ENCODE measurements at places on chromosomes 11 and 22.

DNA sequence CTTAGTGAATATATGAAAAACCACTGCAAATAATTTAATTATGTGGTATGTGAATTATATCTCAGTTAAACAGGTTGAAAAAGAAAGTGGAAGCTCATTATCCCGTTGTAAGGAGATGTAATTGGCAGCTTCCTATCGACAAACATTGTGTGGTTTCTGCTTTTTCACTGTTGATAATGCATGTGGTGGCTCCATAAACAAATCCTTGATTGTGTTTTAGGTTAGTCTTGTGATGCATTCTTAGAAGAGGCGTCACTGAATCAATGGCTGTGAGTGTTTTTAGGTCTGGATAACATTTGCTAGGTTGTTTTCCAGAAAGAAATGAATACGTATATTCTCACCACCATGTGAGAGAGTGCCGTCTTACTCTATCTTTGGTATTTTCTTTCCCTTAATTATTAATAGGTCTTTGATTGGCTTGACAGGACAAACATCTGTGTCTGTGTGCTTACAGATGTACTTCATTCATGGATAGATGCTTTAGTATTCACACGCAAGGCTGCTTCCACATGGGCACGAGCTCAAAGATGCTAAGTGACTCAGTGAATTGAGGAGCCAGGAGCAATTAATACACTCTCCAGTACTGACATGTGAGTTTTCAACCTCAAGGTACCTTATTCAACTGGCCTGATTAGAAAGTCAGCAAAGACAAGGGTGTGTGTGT, 166.7 kb downstream of the TBC1D22A start:
- peak; percentile 38 for DNase-seq

DNA sequence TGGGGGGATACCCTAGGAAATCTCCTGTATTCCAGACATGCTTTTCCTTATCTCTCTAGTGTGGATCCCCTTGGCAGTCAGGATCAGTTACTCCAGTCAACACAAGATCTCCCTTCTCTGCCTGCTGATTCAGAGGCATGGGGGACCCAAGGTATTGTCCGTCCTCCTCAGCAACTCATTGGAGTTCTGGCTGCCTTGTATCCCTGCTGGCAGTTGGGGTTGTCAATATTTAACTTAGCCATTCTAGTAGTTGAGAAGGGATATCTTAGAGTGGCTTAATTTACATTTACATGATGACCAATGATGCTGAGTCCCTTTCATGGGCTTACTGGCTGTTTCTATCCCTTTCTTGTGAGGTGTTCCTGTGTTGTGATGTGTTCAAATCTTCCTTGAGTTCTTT, 74.2 kb downstream of the GRK3 start:
- DNase-seq: no peak

DNA sequence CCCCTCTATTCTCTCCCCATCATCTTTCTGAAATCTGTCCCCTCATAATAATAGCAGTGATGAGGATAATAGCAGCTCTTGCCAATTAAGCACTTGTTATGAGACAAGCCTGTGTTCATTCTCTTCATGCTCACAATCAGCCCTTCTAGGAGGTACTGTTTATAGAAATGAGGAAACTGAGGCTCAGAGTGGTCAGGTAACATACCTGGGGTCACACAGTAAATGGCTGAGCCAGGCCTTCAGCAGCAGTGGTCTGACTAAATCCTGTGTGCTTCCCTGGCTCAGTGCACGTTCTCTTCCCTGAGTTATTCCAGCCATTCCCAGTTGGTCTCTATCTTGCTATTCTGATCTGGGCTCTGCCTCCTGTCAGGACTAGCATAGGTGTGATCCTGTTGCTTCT, 3.8 kb upstream of the CNIH2 start:
- no peak for DNase-seq

DNA sequence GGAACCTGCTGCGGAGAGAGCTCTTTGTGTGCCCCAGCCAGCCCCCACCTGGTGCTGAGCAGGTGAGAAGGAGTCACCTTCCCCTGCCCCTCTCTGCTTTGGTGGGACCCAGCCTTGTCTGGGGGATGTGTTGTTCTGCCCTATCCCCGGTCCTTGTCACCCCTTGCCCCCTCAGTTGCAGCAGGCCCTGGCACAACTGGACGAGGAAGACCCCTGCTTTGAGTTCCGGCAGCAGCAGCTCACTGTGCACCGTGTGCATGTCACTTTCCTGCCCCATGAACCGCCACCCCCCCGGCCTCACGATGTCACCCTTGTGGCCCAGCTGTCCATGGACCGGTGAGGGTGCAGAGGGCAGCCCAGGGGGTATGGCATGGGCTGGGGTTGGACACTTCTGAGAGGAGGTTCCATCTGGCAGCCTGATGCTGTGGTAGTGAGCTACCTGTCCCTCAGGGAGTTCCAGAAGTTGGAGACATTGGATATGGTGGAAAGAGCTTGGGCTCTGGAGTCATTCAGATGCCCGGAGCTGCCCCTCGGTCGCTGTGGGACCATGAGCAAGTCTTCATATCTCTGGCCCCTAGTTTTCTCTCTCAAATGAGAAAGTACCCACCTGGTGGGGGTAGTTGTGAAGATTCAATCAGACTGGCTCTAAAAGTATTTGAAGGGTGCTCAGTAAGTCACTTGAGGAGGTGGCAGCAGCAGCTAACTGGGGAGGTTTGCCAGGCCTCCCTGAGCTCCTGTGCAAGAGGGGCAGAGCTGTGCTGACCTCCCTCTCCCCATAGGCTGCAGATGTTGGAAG, 4.3 kb downstream of the LARGE2 start:
- no peak for DNase-seq

GRCh38 chr11:88447281-88447680, 109.7 kb upstream of the CTSC start:
- no peak for DNase-seq

DNA sequence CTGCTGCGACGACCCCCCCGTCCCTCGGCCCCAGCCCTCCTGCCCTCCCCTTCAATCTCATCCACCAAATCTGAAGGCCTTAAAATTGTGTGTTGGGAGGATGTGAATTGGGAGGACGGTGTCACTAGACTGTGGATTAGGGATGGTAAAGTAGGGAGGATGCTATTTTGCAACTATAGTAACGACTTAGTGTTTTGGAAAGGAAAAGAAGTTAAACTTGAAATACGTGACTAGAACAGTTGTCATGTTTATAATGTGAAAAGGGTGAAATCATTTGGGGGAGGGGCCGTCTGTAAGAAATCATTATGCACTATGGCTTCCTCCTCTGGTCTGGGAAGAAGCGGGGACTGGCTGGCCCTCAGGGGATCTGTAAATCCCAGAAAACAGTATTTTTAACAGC, 43.4 kb upstream of the NNMT start:
- DNase-seq: no peak

DNA sequence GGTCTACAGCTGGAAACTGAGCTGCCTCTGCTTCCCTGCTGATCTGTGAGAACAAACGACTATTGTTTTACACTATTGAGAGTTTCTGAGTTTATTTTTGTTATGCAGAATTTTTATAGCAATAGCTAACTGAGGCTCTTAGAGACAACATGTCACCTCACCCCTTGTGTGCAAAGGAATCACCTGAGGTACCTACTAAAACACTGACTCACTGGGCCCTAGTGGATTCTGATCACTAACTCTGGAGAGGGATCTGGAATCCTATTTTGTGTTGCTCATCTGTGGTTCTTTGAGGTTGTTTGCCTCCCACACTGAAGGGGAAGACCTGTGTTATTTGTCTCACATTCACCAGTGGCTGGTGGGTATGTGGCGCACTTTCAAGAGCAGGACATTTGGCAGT, 13.4 kb upstream of the B3GAT1 start:
- DNase-seq: no peak

DNA sequence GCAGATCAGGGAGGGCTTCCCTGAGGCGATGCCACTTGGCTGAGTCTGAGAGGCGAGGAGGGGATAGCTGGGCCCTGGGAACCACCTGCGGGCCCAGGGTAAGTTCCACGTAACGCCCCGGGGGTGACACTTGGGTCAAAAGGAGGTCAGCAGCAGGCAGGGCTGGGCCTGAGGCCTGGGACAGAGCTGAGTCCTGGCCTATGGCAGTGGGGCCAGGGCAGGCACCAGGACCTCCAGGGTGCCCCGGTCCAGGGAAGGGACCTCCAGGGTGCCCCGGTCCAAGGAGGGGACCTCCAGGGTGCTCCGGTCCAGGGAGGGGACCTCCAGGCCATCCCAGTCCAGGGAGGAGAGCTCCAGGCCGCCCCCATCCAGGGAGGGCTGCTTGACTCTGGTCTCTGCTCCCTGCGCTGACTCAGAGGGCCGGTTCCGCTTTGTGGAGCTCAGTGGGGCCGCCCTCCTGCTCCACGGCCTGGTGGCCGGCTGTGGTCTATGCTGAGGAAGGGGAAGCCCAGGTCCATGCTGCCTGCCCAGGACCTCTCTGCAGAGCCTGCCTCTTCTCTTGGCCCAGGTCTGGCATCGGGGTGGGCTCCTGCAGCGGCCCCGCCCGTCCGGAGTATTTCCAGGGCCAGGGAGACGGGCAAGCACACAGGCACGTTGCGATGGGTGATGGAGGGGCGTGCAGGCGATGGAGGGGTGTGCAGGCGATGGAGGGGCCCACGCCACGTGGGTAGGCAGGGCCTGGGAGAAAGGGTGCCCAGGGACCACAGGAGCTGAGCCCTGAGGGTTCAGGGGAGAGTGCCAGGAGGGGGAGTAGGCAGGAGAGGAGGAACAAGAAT, 19.5 kb upstream of the WNT7B start:
- peak; percentile 61 for DNase-seq

DNA sequence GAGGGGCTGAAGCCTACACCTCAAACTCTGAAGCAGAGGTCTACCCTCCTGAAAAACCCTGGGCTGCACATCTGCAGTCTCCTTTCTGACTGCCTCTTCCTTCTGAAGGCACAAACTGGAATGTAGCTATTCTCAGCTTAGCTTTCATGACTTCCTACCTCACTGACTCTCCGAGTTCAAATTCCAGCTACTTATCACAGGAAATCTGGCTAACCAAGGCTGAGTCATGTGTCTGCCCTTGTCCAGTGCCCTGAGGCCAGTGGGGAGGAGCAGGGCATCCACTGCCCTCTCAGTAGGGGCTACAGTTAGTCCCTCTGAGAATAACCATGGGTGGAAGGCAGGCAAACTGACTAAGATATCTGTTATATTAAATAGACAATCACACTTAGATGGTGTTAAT, 29.2 kb downstream of the PDGFD start:
- no peak for DNase-seq

GRCh38 chr11:77351281-77351886, 49.9 kb upstream of the GDPD4 start:
- DNase-seq: no peak

GRCh38 chr11:3133261-3134217, 31.6 kb downstream of the OSBPL5 start:
- no peak for DNase-seq

- DNase-seq: no peak
Measured at GRCh38 chr11:118565051-118565450, 680 bp downstream of the IFT46 start.

DNA sequence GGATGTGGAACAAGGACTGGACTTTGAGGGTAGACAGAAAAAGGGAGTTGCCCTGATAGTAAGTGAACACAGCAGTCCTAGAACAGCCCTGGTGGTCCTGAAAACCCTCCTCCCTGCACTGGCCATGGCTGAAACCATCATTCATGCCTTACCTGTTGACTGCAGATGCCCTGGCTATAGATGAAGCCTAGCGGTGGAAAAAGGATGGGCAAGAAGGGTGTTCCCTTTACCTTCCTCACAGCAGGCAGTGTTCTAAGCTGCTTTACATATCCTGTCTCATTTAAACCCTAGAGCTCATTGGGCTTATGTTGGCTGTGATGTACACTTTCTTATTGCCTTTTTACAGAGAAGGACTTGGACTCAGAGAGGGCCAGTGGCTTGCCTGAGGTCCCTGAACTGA, 133.6 kb downstream of the C11orf91 start:
- DNase-seq: no peak

- DNase-seq: peak; percentile 61
Measured at GRCh38 chr22:24486501-24486921, 8.6 kb upstream of the UPB1 start.

All from GM04504 (cell line).